Posterior cingulate gyrus (tissue), 11 donors: ENCODE measurements at places on chromosomes 12 and 14.

DNA sequence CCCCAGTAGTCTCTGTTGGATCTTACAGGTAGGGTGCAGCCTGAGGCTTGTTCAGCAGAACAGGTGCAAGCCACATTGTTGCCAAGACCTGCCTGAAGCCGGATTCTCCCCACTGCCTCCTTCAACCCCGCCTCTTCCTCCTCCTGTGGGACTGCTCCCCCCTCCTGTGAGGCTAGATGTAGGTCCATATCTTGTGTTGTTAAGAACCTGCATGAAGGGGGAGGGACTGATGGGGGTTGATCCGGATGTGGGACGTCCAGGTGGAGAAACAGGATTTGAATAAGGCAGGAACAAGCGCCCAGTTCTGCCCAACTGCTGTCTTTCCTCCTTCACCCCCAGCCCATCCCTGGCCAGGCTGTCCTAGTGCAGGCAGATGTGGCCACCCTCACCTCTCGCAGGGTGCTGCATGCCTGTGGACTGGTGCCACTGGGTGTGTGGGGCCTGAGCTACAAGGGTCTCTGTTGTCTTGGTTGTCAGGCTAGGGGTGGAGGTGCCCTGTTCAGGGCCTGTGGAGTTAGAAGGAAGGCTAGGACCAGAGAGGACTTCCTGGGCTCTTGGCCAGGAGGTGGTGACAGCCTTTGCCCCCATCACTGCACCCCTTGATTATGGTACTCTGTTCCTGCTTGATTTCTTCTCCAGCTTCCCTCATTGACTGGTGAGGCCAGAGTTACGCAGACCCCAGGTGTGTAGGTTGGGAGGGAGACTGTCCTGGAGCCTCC lies 1.4 kb downstream of the NR4A1 start:
- no peak for DNase-seq

DNA sequence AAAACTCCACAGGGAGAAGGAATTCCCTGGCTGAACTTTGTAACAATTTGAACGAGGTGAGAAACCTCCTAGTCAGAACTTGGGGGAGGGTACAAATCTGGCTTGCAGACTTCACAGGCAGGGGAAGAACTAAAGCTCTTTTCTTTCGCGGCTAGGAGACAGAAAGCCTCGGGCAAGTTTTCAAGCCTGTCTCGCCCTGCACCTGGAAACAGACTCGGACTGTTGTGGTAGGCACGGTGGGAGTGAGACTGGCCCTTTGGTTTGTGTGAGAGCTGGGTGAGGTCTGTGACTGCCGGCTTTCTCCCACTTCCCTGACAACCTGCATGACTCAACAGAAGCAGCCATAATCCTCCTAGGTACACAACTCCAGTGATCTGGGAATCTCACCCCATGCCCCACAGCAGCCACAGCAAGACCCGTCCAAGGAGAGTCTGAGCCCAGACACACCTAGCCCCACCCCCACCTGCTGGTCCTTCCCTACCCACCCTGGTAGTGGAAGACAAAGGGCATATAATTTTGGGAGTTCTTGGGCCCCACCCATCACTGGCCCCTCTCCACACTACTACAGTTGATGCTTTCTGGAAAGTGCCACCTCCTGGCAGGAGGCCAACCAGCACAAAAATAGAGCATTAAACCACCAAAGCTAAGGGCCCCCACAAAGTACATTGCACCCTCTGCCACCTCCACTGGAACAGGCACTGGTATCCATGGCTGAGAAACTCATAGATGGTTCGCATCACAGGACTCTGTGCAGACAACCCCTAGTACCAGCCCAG lies 102.7 kb upstream of the ST8SIA1 start:
- no peak for DNase-seq

- DNase-seq: no peak
These were observed 8.3 kb downstream of the TSPAN11 start for GRCh38 chr12:30934811-30935210.

DNA sequence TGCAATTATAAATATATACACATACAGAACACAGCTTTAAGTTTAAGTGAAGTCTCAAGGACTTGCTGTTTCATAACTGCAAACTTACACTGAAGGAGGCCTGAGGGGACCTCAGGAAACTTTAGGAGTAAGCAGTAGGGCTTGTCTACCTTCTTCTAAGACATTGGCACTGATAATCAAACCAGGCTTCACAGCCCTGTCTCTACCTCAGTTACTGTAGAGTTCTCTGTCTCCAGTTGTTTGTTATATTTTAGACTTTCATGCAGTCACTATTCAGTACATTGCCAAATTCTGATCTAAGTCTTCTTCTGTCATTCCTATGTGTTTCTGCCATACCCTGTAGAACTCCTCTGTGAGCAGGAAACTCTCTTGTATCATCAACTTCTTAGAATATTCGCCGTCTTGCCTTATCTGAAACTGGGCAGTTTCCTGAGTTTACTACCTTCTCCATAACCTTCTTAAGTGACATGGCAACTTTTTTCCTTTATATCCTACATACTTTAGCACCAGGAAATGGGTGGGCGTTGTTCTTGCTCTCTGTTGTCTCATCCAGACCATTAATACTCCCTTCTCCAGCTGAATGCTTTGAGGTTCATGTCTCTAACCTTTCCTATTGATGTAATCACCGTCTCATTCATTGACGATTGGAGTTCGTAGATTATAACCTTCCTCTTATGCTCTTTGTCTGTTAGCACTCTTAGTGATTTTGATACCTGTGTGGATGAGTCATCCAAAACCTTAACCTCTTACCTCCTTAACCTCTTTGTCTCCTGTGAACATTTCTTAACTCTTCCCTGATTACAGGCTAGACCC lies 11.4 kb downstream of the APAF1 start:
- DNase-seq: no peak

- no peak for DNase-seq
These were observed 822.7 kb downstream of the LRFN5 start for GRCh38 chr14:42429401-42429800.
